Ascending aorta (tissue), 2 donors: ENCODE measurements at places on chromosomes 11 and 22. TPM values are rescaled to one million over a fixed set of nuclear protein-coding genes. Genes with fewer than 3 reads are reported as not detected.

Gene SPDYC
- total RNA-seq = not detected

Gene PKDREJ
- not detected for total RNA-seq

Gene CLTCL1
- total RNA-seq = 26.0 TPM

Gene CSF2RB
- total RNA-seq = 6.0 TPM

Gene GSTT4
- not detected for total RNA-seq

Gene FANCF
- 0.32 TPM for total RNA-seq

Gene TMEM86A
- 4.8 TPM for total RNA-seq

Gene PHOX2A
- total RNA-seq = not detected

DNA sequence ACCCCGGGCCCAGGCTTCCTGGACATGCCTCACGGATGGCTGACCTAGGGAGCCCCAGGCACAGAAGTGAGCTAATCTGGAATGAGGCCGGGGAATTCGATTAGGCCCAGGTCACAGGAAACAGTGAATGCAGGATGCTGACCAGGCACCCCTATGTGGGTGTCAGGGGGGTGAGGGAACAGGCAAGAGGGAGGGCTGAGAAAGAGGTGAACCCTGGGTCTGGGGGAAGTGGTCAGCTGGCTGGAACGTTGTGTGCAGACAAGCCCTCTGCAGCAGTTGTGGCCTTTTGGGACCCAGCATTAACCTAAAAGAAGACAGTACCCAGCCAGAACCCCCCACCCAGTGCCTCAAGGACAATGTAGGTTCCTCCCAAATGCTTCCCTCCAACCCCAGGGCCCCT lies 8.1 kb downstream of the SERHL2 start:
- no peak overlapping the region for H3K27ac ChIP-seq
- no peak overlapping the region for H3K4me3 ChIP-seq
- DNase-seq = no peak
- no peaks in the 10 kb centered on the region for H3K36me3 ChIP-seq
- no peaks in the 10 kb centered on the region for H3K4me1 ChIP-seq

DNA sequence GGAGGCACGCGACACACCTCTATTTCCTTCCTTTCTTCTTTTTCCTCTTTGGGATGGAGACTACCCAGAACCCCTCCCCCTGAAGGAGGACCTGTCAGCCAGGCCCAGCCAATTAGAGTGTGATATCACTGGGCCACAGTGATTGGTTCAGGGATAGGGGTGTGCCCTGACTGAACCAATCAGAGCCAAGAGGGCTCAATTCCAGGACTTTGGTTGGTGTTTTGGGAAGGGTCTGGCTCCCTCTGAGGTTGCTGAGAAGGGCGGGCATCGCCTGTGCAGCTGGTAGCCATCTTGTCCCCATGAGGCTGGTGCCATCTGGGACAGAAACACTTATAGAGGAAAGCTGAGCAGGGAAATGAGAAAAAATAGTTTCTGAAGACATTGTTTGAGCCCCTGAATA lies 71.4 kb downstream of the CHST1 start:
- no peaks in the 10 kb centered on the region for H3K36me3 ChIP-seq
- no peak overlapping the region for H3K27ac ChIP-seq
- no peak overlapping the region for H3K4me3 ChIP-seq
- no peaks in the 10 kb centered on the region for H3K27me3 ChIP-seq

DNA sequence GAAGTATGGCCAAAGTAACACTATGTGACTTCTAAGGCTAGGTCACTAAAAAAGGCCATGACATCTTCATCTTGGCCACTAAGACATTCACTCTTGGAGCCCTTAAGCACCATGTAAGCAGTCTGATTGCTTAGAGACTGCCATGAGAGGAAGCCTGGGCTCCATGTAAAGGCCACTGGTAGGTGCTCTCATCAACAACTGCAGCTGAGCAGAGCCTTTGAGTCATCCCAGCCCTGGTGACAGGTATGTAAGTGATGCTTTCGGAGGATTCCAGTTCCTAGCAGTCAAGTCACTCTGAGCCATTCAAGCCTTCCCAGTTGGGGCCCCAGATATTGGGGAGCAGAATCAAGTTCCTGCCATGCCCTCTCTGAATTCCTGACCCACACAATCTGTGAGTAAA lies 26.2 kb downstream of the GAB2 start:
- no peaks in the 10 kb centered on the region for H3K4me1 ChIP-seq
- H3K27ac ChIP-seq = no peak overlapping the region
- H3K27me3 ChIP-seq = no peaks in the 10 kb centered on the region
- no peak overlapping the region for H3K4me3 ChIP-seq
- H3K36me3 ChIP-seq = no peaks in the 10 kb centered on the region
- no peak for DNase-seq

GRCh38 chr22:32752326-32752725 lies 49.2 kb upstream of the TIMP3 start:
- no peaks in the 10 kb centered on the region for H3K27me3 ChIP-seq
- no peak overlapping the region for H3K4me3 ChIP-seq
- no peaks in the 10 kb centered on the region for H3K36me3 ChIP-seq
- no peaks in the 10 kb centered on the region for H3K4me1 ChIP-seq
- DNase-seq = no peak

GRCh38 chr11:20111871-20112270 lies 48.4 kb downstream of the DBX1 start:
- H3K27ac ChIP-seq = peak overlapping the region; percentile 73
- no peaks in the 10 kb centered on the region for H3K27me3 ChIP-seq
- H3K4me1 ChIP-seq = peaks cover 20% of the 10 kb centered on the region
- DNase-seq = no peak
- no peak overlapping the region for H3K4me3 ChIP-seq

DNA sequence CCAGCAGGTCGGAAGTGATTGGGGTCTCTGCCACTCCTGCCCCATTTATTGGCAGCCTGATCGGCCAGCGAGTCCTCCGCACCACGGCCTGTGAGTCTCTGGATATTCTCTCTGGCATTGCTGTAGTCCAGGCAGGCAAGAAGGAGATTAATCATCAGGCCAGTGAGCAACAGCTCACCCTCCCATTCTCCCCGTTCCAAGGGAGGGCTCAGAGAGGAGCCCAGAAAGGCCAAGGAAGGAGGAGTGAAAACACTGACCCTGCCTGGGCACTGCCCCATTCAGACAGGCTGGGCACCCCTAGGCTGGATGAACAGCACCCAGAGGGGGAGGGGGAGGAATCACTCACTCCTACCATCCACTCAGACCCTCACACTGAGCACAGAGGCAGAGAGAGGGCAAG lies 3.1 kb downstream of the SAA2 start:
- no peak overlapping the region for H3K4me3 ChIP-seq
- no peak for DNase-seq
- H3K27ac ChIP-seq = no peak overlapping the region
- H3K27me3 ChIP-seq = no peaks in the 10 kb centered on the region
- H3K4me1 ChIP-seq = no peaks in the 10 kb centered on the region
- H3K36me3 ChIP-seq = no peaks in the 10 kb centered on the region

DNA sequence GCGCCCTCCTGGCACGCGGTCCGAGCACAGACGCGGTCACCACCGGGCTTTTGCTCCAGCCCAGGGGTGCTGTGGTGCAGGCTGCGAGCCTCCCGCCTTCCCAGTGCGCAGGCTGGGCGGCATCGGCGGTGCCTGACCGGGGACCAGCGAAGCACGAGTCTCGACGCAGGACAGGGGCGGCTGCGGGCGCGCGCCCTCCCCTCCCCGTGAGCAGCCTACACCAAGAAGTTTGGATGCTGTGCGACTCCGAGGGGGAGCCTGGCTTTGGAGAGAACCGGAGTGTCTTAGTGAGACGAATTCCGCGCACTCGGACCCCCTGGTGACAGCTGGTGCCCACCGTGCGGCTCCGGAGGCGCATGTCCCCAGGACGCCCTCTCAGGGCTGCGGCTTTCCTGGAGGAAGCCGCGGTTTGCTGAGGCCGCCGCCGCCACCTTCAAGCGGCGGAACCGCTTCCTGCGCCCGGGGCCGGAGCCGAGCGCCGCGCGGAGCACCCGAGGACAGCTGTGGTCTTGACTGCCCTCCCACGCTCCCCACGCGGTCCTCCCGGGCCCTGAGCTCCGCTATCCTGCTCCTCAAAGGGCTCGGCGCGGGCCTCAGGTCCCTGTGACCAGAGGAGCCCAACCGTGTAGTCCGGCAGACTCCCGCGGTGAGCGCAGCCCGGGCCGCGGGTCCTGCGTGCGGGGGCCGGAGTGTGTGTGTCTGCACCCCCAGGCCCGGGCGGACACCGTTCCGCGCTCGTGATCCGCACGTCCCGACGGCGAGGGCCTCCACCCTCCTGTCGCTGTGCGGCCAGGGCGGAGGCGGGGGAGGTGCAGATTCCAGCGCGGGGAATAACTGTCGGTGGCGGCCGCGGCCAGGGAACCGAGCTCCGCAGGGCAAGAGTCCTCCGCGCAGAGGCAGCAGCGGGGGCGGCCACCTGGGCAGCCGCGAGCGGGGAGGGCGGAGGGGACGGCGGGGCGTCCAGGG lies 1.7 kb downstream of the FGF3 start:
- no peaks in the 10 kb centered on the region for H3K36me3 ChIP-seq
- no peaks in the 10 kb centered on the region for H3K27me3 ChIP-seq
- H3K4me1 ChIP-seq = no peaks in the 10 kb centered on the region
- H3K27ac ChIP-seq = no peak overlapping the region

GRCh38 chr22:31056986-31057599 lies 24.0 kb upstream of the SMTN start:
- H3K4me3 ChIP-seq = no peak overlapping the region
- peak overlapping the region; percentile 91 for H3K27ac ChIP-seq
- no peaks in the 10 kb centered on the region for H3K36me3 ChIP-seq
- no peaks in the 10 kb centered on the region for H3K27me3 ChIP-seq

- no peak overlapping the region for H3K4me3 ChIP-seq
- H3K27me3 ChIP-seq = no peaks in the 10 kb centered on the region
- H3K27ac ChIP-seq = peak overlapping the region; percentile 67
- H3K4me1 ChIP-seq = peaks cover 32% of the 10 kb centered on the region
- no peaks in the 10 kb centered on the region for H3K36me3 ChIP-seq
- DNase-seq = no peak
These were observed 588 bp downstream of the TSPAN32 start for GRCh38 chr11:2302306-2302895.

DNA sequence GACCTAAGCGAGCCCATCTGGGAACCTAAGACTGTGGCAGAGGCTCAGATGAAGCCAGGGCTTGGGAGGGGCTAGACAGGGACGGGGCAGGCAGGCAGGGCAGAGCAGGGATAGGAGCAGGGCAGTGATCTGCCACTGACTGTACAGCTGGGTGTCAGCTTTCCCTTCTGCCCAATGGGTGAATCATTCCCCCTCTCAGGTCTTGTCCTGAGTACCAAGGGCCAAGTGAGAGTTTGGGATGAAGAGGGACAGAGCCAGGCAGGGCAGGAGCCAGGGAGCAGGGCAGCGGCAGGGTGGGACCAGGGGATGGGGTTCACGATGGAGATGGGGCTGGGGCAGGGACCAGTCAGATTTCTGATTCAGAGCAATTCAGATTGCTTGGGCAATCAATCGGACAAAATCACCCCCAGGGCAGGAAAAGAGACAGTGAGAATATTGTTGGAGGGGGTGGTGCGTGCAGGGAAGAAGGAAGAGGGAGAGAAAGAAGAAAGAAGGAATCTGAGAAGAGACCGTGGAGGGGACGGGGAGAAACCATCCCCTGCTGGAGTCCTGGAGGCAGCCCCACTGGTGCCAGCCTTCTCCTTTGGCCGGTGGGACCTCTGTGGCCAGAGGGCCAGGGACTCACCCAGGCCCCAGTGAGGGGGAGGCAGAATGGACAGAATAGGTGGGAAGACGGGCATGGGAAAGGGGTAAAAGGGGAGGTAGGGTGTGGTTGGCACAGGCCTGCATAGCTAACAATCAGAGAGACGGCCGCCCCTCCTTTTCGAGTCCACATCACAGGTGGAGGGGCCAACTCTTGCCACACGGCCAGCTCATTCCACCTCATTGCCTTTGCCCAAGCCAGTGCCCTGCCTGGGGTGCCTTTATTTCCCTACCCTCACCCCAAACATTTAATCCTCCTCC lies 47.2 kb downstream of the CYTH4 start:
- H3K27me3 ChIP-seq = peaks cover 27% of the 10 kb centered on the region
- no peak for DNase-seq
- no peaks in the 10 kb centered on the region for H3K36me3 ChIP-seq
- no peak overlapping the region for H3K27ac ChIP-seq
